ENCODE measurements at places on chromosomes 7 and 10. TPM values are rescaled to one million over a fixed set of nuclear protein-coding genes. Genes with fewer than 3 reads are reported as not detected.

DNA sequence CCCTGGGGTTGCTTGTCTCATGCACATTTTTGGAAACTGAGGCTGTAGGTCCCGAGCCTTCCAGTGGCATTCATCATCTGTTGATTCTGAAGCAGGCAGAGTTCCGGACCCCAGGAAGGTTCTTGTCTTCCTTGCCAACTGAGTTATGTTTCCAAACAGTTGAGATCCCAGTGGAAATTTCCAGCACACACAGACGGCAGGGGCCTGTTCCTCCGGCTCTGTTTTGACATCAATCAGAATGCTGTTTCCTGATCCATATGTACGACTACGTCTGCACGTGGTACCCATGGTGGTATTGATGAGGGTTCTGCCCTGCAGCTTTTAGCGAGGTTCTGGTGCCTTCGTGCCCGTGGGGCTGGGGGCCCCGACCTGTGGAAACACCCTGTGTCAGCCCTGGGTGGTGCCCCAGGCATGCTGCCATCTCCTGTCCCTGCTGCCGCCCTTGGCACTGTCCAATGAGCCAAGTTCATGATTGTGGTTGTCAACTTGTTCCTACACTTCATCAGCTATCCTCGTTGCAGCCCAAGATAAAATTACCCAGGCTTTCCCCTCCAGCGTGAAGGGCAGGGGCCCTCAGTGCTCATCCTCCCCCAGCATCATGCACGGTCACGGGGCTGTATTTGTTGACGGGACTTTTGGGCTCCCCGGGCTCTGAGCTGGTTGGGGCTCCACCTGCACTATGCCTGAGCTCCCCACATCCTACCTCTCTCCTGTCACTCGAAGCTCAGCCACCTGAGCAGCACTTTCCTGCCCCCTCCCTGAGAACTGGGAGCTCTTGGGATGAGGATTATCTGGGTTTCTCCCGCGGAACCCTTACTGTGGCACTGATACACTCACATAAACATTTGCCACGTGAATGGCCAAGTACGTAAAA lies 7.8 kb upstream of the DPYSL4 start:
- no peak for DNase-seq

DNA sequence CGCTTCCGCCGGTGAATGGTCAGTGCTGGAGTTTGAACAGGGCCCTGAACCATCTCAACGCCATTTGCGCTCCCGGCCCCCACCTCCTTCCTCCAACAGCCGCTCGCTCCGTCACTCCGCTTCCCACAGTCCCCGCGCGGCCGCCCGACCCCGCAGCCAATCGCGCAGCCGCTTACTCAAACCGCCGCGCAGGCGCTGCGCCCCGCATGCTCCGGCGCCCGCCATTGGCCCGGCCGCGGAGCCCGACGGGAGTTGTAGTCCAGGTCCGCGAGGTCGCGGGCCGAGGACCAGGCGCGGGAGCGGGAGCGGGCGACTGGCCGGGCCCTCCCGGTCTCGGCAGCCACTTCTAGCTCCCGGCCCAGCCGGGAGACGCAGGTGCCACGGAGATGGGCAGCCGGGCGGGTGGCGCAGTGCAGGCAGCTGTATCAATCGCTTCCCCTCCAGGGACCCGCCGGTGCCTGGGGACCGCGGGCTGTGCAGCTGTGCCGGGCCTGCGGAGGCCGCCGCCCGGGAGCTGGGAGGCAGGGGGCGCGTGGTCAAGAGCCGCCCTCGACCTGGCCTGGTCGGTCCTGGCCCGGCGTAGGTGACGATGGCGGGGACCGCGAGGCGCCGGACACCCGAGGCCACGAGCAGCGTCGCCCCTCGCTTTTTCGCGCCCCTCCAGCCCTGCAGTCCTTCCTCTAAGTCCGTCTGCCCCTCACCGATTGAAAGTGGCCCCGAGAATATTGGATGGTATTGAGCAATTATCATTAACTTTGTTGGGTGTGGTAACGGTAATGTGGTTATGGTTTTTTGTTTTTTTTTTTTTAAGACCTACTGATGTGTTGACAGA lies at the start of gene WAPL:
Gene WAPL (minus strand): TSS at position 115 of the 832 bp plus-strand sequence. CDS start 3,723 bp downstream, outside the sequence.
- peak; percentile 98 for DNase-seq

Gene FBXW4
- 57.0 TPM for total RNA-seq

Gene NME8
- total RNA-seq, result 1.3 TPM

Gene GIMAP4
- 59.2 TPM for total RNA-seq

Gene JAKMIP3
- 0.38 TPM for total RNA-seq

All from left lung (tissue), 14 donors.